ENCODE measurements at places on chromosomes 3 and 15.

DNA sequence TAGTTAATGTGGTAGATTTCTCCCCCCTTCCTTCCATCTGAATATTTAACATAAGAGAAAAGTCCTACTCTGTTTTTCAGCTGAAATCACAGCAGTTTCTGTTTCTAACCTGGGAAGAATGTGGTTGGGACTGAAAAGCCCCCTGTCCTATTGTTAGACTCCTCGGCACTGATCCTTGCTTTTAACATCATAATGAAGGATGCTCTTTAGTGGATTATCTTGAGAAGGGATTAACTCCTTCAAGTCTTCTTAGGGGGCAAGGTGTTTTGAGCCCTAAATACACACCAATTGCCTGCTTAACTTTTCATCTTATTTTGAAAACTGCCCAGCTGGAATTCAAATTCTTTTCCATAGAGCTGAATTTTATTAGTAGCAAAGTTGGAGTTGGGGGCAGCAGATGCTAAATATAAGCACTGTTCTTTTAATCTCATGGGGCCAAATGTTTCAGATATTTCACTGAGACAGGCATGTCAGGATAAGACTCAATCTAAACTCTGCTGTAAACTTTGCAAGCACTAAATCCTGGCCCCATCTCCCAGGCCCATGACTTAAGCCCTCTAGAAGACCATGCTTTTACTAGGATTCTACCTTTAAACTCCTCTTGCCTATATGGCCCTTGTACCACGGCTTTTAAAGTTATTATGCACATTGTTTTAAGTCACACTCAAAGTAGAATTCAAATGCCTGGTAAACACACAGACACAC is 243.2 kb upstream of the NR2F2 start:
- no peak for DNase-seq
- no peak overlapping the region for H3K27ac ChIP-seq
- H3K4me3 ChIP-seq, result no peak overlapping the region

- H3K4me3 ChIP-seq, result no peak overlapping the region
- no peaks in the 10 kb centered on the region for H3K4me1 ChIP-seq
- no peaks in the 10 kb centered on the region for H3K36me3 ChIP-seq
- H3K27ac ChIP-seq, result no peak overlapping the region
- no peak for DNase-seq
These were observed 25.0 kb upstream of the THBS1 start for GRCh38 chr15:39555885-39556284.

DNA sequence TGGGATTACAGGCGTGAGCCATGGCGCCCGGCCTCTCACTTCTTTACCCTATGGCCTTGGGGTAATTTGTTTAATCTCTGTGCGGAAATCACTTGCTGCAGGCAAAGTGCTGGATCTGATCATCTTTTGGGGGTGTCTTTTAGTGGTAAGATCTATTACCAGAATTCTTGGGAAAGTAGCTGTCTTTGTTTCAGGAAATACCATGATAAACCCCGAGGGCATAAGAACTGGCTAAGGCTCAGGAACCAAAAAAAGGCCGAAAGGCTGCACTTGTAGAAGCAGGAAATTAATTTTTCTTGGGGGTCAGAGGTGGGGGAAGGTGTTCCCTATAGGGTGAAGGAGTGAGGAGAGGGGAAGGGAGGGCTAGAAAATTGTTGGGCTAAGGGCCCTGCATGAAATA is 22.7 kb upstream of the IGF2BP2 start:
- H3K27ac ChIP-seq, result no peak overlapping the region
- H3K4me3 ChIP-seq, result no peak overlapping the region
- no peaks in the 10 kb centered on the region for H3K4me1 ChIP-seq
- no peak for DNase-seq
- H3K27me3 ChIP-seq, result no peaks in the 10 kb centered on the region

GRCh38 chr3:46508850-46509591 is 11.2 kb downstream of the RTP3 start:
- H3K36me3 ChIP-seq, result no peaks in the 10 kb centered on the region
- DNase-seq, result no peak
- H3K27me3 ChIP-seq, result no peaks in the 10 kb centered on the region
- H3K4me3 ChIP-seq, result no peak overlapping the region
- peak overlapping the region; percentile 65 for H3K27ac ChIP-seq
- H3K4me1 ChIP-seq, result no peaks in the 10 kb centered on the region
